ENCODE measurements at places on chromosomes 4 and X.

DNA sequence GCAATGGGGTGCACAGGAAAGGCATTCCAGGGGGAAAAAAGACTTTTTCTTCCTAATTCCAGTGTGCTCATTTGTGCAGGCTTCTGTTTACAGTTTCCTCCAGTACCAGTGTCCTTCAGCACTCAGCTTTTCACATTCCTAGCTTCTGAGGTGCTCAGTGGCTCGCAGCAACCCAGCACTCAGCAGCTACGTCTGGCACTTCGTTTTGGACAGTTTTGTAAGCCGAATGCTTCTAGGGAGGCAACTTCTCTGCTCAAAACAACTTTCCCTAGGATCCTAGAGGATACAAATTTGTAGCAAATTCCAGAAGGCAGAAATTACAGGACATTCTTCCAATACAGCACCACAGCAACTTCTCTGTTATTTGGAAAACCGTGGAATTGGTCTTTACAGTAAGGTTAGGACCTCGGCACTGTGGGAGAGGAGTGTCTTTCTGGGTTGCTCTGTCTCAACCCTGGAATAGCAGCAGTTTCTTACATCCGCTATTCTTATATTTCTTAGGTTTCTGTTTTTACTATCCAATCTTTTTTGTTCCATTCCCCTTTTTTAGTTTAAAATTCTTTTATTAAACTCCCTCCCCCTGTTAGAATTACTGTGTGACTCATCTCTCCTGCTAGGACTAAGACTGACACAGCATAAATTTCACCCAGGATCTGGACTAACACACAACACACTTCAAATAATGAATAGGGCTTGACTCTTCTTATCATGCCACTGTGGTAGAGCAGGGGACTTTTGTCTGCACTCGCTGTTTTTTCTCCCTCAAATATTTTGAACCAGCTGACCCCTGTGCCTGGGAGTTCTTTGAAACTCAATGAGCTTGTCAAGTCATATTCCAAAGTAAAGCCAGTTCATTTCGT is 1314.7 kb downstream of the FSTL5 start:
- DNase-seq: no peak

- no peak for DNase-seq
These were observed 116.2 kb upstream of the DCLK2 start for GRCh38 chr4:149961876-149962597.

- DNase-seq: no peak
These were observed 2183.2 kb upstream of the AGA start for GRCh38 chr4:179625406-179625805.

DNA sequence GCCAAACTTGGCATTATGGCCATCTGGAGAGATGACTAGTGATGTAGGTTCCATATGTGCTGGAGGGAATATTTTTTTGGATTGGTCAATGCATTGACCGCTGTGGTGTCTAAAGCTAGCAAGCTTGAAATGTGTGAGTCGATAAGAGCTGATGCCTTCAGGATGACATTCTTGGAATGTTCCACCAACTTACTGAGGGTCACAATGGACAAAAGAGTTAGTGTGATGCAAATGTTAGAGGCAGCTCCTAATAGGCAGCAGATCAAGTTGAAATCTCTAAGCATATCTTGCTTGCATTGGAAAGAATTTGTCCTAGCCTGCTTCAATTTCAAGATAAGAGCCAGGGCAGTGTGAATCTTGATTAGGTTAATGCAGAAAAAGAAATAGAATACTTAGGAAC is 210.4 kb upstream of the AFF2 start:
- no peak for DNase-seq

DNA sequence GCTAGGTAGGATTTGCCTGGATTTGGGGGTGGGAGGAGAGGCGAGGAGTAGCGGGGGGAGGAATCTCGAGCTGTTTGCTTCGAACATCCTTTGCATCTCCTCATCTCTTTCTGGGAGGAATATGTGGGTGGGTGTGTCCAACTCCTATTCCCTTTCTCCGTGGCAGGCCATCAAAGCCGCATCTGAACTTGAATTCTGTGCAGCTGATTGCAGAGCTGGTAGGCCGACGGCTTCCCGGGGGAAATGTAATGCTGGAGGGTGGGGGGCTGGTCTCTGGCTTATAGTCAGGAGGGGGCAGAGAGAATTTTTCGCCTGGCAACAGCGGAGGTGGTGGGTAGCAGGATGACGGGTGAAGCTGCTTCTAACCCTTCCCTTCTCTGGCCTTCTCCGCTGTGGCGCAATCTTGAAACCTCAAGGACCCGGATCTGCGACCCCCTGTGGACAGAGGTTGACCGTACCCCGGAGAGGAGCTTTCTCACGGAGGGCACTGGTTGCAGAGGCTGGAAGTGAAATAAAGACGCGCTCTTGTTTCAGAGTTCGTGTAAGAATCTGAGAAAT is 628 bp downstream of the ZCCHC12 start:
- DNase-seq: no peak

DNA sequence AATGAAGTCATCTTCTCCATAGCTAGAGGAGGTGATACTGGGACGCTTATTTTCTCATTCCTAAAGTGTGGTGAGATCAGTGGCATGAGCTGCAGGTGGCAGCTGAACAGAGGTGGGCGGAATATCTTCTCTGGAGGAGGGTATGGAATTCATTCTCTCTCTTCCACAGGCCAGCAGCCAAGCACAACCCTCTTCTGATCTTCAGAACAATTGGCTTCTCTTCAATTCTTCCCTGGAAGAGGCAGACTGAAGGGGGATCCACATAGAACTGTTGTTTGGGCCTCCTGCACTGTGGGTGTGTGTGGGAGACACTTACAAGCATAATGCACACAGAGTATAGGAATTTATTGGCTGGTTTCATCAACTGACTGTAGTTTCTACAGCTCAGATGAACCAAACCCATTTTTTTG is 180.4 kb upstream of the RASGEF1B start:
- DNase-seq: no peak

- DNase-seq: no peak
These were observed 623.1 kb upstream of the CPEB2 start for GRCh38 chr4:14379183-14379582.

DNA sequence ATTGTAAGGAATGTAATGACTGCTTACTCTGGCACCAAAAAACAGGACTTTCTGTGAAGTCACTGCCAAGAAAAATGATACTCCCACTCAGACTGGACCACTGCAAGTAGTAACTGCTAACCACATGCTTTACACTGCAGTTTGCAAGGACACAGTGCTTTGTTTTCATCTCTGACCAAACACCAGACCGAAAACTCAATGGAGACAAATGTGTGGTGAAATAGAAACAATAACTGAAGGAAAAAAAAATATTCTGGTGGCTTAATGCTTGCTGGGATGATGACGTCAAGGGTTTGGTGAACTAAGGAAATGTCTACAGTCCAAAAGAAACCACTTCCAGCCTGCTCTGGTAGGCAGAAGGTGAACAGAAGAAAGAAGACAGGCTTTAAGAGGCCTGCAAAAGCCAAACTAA is 13.2 kb downstream of the GPC4 start:
- DNase-seq: no peak
